ENCODE measurements at places on chromosomes 2 and 18.

GRCh38 chr2:51718881-51719280 lies 686.9 kb upstream of the NRXN1 start:
- no peak for DNase-seq

- no peak for DNase-seq
These were observed 15.7 kb downstream of the ARHGAP15 start for GRCh38 chr2:143144813-143145455.

DNA sequence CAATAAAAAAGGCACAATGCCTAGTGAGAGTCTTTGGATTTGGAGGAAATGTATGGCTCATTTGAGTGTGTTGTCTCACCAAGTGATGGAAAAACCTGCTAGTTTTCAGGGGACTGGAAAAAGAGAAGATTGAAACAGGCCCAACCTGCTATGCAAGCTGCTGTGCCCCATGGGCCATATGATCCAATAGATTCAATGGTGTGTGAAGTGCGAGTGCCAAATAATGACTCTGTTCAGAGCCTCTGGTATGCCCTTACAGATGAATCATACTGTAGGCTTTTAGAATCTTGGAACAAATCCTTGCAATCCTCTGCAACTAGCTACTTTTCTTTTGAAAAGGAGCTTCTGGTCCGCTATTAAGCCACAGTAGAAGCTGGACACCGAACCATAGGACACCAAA lies 529.8 kb upstream of the CNTNAP5 start:
- no peak for DNase-seq

GRCh38 chr2:222526480-222527277 lies 102.3 kb downstream of the SGPP2 start:
- DNase-seq, result no peak

DNA sequence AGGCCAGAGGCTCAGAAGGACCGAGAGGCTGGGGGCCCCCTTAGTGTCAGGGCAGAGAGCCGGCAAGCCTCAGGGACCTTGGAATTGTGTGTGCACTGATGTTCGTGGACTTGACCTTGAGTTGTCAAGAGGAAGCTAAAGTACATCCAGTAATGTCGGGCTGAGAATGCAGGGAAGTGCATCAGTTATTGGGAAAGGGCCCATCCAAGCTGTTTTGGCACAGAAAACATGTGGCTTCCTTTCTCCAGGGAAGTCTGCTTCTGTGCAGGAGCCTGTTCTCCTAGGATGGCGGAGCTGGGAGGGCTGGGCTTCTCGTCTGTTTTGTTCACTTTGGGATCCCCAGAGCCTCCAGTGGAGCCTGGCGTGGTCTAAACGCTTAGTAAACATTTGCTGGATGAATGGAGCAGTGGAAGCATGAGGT lies 23.7 kb downstream of the ATOH8 start:
- no peak for DNase-seq

DNA sequence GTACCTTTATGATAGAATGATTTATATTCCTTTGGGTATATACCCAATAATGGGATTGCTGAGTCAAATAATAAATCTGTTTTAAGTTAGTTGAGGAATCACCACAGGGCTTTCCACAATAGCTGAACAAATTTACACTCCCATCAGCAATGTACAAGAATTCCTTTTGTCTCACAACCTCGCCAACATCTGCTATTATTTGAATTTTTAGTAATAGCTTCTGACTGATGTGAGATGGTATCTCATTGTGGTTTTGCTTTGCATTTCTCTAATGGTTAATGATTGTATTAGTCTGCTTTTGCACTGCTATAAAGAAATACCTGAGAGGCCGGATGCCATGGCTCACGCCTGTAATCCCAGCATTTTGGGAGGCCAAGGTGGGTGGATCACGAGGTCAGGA lies 1387.6 kb upstream of the ACVR2A start:
- DNase-seq, result no peak
